NCI-H1048 (cell line): ENCODE measurements at places on chromosomes 5 and 9.

GRCh38 chr9:35488021-35488420 is 1.9 kb upstream of the RUSC2 start:
- no peak for DNase-seq

- no peak for DNase-seq
These were observed 82.6 kb downstream of the DOCK2 start for GRCh38 chr5:169719360-169720314.

- DNase-seq: no peak
These were observed 584.5 kb downstream of the ACTL7B start for GRCh38 chr9:108271236-108271635.

GRCh38 chr9:115209601-115210306 is 91.8 kb upstream of the TNC start:
- DNase-seq: no peak
